Stimulated activated CD8-positive, alpha-beta memory T cell treated with anti-CD3 and anti-CD28 coated beads, Interleukin-7, amount 100 ng/mL, for 1 hour (primary cell): ENCODE measurements at places on chromosomes 1 and 21.

DNA sequence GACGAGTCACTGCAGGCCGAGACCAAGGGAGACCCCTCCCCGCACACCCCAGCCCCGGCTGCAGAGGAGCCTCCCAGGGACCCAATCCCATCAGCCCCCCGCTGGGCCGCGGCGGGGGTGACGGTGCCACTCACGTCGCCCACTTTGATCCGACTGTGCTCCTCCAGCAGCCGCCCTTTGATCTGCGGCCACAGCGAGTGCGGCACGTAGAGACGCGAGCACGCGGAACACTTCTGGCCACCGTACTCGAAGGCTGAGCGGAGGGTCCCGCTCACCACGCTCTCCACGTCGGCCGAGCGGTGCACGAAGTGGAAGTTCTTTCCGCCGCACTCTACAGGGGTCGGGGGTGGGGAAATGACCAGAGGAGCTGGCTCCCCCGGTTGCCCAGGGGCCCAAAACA is 17.8 kb upstream of the TAS1R2 start:
- DNase-seq = no peak

GRCh38 chr1:101175466-101175865 is 61.4 kb upstream of the S1PR1 start:
- DNase-seq = no peak

DNA sequence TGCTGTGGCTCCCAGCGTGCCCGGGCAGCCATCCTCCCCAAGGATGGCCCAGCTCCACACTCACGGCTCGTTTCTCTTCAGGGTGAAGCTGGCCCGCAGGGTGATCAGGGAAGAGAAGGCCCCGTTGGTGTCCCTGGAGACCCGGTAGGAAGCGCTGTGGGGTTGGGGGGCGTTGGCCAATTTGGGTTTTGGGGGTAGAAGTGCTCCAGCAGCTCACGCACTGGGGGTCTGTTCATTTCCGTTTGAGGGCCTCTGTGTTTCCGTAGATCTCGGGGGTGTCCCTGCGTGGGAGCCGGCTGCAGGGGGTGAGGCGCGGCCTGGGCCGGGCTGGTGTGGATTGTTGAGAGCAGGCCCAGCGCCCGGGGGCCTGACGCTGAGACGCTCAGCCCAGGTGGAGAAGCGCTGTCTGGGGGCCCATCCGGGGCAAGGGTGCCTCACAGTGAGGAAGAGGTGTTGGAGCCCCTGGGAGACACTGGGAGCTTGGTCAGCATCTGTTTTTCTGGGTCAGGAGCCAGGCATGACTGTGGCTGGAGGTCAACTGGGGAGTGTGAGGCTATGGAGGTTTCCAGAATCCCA is 12.6 kb downstream of the COL6A1 start:
- DNase-seq = no peak

DNA sequence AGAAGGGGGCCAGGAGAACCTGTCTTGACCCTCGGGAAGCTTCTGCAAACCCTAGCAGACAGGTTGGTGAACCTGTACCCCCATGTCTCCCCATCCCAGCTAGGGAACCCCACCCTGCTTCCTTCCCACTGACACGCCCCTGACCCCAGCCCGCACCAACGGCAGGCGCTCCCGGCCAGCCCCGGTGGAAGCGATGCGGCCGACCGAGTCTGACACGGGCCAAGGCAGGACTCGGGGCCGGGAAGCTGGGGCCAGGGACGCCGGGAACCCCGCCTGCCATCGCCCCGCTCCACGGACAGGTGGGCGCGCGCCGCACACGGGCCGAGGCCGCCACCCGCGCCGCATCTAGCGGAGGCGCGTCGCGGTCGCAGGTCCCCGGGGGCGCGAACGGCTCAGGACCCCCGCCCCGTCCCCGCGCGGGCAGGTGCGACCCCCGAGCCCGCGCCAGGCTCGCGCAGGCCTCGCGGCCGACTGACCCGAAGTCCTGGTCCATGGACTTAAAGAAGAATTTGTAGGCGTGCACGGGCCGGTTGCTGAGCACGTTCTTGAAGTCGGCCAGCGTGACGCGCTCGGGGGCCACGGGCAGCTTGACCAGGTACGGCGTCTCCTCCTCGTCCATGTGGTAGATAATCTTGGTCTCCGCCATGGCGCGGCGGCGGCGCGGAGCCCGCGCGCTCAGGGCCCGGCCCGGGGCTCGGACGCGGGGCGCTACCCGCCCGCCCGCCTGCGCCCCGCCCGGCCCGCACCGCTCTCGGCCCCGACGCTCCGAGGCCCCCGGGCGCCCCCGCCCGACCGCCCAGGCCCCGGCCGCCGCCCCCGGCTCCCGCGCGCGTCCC is 580 bp downstream of the DVL1 start:
- DNase-seq = no peak

- DNase-seq = no peak
Measured at GRCh38 chr1:220565670-220566069, 37.7 kb downstream of the MARK1 start.

- no peak for DNase-seq
Measured at GRCh38 chr1:75310067-75310466, 175.9 kb downstream of the LHX8 start.

- no peak for DNase-seq
Measured at GRCh38 chr1:214017191-214017982, 29.6 kb downstream of the PROX1 start.

GRCh38 chr1:246837418-246838117 is 94.2 kb downstream of the AHCTF1 start:
- DNase-seq = no peak

DNA sequence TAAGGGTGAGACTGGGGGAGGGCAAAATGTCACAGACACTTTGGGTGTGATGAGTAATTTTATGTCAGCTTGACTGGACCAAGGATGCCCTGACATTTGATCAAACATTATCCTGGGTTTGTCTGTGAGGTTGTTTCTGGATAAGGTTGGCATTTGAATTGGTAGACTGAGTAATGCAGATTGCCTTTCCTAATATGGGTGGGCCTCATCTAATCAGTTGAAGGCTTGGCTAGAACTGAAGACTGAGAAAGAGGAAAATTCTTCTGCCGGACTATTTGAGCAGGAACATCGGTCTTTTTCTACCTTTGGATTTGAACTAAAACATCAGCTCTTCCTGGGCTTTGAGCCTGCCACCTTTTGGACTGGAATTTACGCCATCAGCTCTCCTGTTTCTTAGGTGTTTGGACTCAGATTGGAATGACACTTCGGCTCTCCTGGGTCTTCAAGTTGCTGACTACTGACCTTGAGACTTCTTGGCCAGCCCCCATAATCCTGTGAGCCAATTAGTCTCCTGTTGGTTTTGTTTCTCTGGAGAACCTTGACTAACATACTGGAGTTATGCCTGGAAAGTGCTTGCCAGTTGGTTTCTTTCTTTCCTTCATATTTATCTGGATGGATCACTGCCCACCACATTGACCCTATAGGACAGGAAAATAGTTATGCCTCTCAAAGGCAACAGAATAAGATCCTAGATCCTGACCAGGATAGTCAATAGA is 44.9 kb upstream of the HLX start:
- no peak for DNase-seq

- no peak for DNase-seq
Measured at GRCh38 chr1:85584923-85585322, 4.4 kb downstream of the CCN1 start.

GRCh38 chr21:44666401-44667320 is at the start of gene KRTAP12-2:
KRTAP12-2 (minus strand) TSS chr21:44666927; CDS start chr21:44666886, 41 bp downstream.
- DNase-seq = no peak

GRCh38 chr1:60153961-60154360 is 80.4 kb upstream of the C1orf87 start:
- no peak for DNase-seq

DNA sequence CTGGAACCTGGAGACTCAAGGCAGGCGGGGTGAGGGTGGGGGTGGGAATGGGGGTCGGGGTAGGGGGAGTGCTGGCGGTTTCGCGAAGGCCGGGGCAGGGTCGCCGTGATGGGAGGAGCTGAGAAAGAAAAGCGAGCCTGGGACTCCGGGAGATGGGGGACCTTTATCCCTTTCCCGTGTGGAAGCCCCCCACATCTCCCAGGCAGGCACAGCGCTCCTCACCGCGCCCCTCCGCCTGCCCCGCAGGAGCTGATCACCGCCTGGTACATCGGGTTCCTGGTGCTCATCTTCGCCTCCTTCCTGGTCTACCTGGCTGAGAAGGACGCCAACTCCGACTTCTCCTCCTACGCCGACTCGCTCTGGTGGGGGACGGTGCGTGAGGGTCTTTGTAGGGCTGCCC is 35.5 kb downstream of the KCNQ4 start:
- no peak for DNase-seq

- no peak for DNase-seq
Measured at GRCh38 chr1:151990856-151991198, 2.8 kb downstream of the S100A10 start.

GRCh38 chr1:10337436-10337835 is 61.4 kb upstream of the PGD start:
- DNase-seq = no peak

- no peak for DNase-seq
Measured at GRCh38 chr21:45582128-45582527, 39.9 kb upstream of the SLC19A1 start.

DNA sequence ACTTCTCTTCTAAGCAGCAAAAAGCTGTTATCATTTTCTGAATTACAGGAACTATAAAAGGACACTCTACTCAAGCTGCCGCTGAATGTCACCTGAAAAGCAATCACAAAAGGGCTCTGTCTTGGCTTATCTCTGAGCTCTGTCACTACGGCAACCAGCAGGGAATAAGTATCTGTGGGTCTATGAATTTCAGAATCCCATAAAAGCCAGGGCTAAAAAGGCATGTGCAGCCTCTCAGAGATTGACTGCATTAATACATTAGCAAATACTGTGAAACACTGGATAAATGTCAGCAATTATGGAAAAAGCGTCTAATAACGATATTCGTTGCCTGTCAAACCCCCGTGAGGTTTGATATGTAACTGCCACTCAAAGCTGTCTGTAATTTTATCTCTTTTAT is 210.2 kb upstream of the DMRTA2 start:
- no peak for DNase-seq

- DNase-seq = no peak
Measured at GRCh38 chr21:20302084-20302483, 696.1 kb upstream of the NCAM2 start.

DNA sequence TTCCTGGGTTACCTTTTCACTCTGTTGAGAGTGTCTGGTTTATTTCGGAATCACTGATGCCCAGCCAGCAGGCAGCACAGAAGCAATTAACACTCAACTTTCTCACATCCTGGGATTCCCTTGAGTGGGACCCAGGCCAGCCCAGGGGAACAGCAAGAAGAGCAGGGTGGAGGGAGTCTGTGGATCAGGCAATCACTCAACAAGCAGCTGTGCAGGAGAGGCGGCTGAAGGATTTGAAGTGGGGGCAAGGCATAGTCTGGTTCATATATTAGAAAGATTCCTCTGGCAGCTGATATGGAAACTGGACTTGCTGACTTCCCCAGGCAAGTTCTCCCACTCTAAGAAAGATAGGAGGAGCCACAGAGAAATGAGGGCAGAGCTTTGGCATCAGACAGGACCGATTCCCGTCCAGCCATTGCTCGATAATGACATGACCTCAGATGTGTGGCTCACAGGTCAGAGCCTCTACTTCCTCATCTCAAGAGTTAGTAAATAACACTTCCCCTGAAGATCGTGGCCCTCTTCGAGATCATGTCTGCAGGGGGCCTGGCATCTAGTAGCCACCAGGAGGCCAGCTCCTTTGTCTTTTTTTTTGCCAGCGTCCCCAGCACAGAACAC is 12.4 kb downstream of the EPHA8 start:
- DNase-seq = no peak

- no peak for DNase-seq
Measured at GRCh38 chr1:219062161-219062560, 111.5 kb upstream of the LYPLAL1 start.

- no peak for DNase-seq
Measured at GRCh38 chr1:169259816-169260215, 107.8 kb downstream of the NME7 start.

GRCh38 chr1:109272021-109272799 is 10.7 kb downstream of the PSRC1 start:
- DNase-seq = no peak

GRCh38 chr21:27570306-27570868 is 603.5 kb upstream of the ADAMTS5 start:
- DNase-seq = no peak

GRCh38 chr21:45988366-45989347 is 7.1 kb downstream of the COL6A1 start:
- no peak for DNase-seq

DNA sequence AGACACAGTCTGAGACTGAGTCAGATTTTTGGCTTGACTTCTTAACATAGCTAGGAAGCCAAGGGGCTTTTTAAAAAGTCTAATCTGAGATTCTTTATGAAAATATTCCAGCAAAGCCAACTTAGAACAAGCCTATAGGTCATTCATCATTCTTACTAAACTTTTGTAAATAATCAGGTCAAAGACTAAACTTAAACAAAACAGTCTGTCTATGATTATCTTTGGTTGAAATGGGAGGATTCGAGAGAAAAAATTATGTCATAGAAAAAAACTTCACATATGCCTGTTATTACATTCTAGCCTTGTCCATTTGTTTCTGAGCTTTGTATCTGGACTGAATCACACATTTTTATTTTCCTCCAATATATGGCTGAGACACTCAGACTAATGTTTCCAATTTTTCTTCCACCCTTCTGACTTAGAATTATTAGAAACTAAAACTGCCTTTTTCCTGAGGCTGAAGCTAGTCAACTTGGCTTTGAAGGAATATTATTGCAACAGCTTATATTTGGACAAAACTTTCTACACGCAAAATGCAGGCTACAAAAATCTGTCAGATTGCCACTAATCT is 83.3 kb downstream of the ETS2 start:
- DNase-seq = no peak

DNA sequence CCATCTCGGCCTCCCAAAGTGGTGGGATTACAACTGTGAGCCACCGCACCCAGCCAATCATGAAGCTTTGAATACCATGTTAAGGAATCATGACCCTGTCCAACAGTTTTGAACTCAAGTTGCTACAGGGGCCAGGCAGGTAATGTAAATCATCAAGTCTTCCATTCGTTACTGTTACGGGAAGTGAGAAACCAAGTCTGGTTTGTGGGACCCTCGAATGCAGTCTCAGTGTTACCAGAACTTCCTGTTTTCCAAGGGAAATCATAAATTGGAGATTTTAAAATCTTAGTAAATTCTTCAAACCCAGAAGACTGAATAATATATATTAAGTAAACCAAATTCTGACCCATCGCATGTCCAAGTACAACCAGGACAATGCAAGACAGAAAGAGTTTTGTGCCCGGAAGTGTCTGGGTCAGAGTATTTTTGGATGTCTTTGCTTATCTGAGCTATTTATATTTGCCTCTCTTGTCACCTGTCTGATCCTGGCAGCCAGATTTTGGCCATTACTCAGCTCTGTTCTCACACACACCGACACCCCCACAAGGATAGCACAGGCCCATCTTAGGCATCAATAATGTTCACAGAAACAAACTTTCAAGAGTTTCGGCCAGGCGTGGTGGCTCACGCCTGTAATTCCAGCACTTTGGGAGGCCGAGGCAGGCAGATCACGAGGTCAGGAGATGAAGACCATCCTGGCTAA is 8.8 kb downstream of the ATP5IF1 start:
- DNase-seq = no peak
